ENCODE measurements at places on chromosomes 4 and X.

- no peak for DNase-seq
Observed at GRCh38 chr4:61532336-61533000, 332.3 kb downstream of the ADGRL3 start.

- peak; percentile 88 for DNase-seq
Observed at GRCh38 chr4:43456383-43456782, 563.9 kb downstream of the GRXCR1 start.

GRCh38 chr4:176539785-176540175 lies 220.0 kb downstream of the SPCS3 start:
- no peak for DNase-seq

GRCh38 chr4:150145946-150146340 lies 67.7 kb downstream of the DCLK2 start:
- DNase-seq, result no peak

DNA sequence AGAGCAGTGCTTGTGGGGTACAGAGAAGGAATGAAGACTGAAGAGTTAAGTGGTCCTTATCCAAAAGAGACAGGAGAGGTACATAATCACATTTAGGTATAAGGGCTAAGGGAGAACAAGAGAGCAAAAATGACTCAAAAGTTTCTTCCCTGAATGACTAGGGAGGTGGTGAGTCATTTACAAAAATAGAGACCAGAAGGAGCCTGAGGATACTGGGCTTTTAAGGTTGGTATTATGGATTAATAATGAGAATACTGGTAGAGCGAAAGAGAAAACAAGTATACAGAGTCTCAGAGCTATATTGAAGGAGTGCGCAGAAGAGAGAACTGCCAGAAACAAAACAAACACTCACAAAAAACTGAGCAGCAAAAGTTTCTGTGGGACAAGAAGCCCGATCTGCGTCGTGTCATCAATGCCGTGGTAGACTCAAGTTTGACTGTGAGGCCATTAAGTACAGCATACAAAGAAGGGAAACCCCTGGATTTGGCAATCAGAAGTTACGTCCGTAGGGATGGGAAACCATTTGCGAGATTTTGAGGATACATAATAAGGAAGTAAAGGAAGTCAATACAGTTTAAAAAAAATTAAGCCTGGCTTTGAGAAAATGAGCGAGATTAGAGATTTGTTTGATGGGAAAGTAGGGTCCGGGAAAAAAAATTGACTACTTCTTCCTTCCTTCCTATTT lies 129.1 kb upstream of the STIM2 start:
- DNase-seq, result no peak

GRCh38 chr4:116726523-116726922 lies 358.9 kb downstream of the TRAM1L1 start:
- no peak for DNase-seq

DNA sequence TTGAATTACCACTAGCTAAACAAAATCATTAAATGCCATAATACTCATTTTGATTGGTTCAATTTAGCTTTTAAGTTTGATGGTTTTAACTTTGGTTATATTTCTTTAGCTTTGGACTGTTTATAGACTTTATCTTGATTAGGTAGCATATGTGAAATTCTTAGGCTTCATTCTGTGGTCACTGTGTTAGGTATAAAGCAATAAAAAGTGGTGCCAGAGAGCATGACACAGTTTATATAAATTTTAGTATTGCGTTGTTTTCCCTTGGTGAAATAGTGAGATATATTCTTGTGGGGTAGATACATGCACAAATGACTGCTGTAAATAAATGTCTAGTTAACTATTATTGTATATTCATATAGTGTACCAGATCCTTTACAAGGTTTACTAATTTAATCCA lies 474.2 kb upstream of the GRID2 start:
- peak; percentile 17 for DNase-seq

GRCh38 chrX:38004046-38004445 lies 2.3 kb upstream of the SYTL5 start:
- peak; percentile 34 for DNase-seq

- no peak for DNase-seq
Observed at GRCh38 chr4:152508386-152508785, 27.5 kb downstream of the FBXW7 start.

GRCh38 chrX:78643096-78643495 lies 16.0 kb downstream of the RTL3 start:
- peak; percentile 67 for DNase-seq

DNA sequence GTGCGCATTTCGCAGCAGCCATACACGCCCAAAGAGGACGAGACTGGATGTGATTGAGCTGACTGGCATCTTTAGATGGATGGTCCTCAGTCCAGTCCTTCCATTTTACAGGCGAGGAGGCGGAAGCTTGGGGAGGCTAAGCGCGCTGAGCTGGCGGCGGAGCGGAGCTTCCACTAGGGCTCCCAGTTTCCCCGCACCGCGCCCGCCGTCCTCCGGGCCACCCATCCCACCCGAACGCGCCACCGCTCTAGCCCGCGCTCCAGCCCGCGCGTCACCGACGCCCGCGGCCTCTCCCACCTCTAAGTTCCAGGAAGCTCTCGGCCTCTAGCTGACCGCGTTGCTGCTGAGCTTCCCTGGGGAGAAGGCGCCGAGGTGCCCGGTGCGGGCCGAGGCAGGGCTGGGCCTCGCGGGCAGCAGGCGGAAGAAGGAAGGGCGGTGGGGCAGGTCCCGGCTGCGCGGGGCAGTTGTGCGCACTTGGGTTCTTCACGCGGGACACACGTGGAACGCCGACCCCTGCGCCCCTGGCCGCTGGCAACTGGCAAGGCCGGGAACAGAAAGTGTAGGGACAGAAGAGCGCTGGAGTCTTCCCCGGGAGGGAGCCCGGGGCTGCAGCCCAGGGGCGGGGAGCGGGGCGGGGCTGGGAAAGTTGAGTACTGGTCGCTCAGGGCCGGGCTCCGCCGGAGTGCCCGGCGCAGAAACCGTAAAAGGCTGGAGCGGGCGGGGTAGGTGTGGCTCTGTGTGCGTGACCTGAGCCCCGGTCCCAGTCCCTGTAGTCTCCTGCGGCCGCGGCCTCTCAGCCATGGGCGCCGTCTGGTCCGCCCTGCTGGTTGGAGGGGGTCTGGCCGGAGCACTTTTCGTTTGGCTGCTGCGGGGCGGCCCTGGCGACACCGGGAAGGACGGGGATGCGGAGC lies at the start of gene STBD1:
Gene STBD1 (plus strand): TSS at position 763 of the 911 bp plus-strand sequence. CDS start 37 bp downstream, at position 800.
- DNase-seq, result peak; percentile 58

- no peak for DNase-seq
Observed at GRCh38 chr4:84916227-84916626, 50.3 kb downstream of the WDFY3 start.

DNA sequence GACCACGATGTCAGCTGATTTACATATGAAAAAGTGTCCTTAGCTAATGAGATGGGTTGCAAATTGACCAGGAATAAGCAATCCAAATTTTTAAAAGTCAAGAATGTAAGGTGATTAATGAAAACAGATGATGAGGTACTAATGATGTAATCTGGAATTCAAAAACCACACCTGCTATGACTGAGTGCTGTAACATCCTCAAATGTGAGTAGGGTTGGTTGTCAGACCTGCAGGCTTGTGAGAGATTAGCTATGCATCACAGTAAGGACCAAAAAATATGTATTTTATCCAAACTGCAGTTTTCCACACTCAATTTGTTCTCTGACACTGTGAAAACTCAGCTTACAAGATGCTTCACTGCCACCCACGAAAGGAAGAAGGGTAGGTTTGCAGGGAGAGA lies 242.5 kb downstream of the OPHN1 start:
- DNase-seq, result no peak

DNA sequence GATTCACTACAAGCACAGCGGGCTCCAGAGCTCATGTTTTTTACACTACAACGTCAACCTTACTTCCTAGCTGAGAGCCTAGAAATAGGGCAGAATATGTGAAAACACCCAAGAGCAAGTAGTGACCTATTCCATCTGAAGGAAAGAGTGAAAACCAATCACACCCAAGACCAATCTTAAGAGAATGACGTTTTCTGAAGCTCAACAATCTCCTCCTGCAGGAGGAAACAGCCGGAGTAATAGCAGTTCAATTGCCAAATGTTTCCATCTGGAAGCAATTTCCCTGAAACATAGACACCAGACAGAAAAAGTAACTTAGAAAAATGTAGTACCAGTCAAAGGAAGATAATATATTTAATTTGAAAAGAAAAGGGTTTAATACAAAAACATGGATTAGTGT lies 142.4 kb downstream of the ANXA5 start:
- DNase-seq, result no peak

DNA sequence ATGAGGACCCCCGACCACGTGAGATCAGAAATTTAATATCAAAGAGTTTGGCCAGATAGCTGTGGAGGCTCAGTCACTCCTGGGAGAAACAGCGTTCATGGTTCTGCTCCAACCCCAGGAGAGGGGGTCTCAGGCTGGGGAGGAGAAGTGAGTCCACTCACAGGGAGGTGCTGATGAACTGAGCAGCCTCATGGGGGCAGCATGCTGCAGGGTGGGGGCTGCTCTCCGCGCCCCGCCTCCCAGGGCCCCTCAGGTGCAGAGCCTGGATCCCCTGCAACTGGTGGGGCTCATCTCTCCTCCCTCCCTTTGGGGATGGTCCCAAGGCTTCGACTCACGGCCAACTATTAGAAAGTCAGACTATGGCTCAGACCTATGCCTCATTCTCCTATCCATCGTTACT lies 26.6 kb upstream of the C4orf50 start:
- DNase-seq, result no peak

- no peak for DNase-seq
Observed at GRCh38 chr4:151489462-151490203, 80.7 kb downstream of the FHIP1A start.

- DNase-seq, result no peak
Observed at GRCh38 chr4:83205760-83206159, 78.8 kb downstream of the COQ2 start.

DNA sequence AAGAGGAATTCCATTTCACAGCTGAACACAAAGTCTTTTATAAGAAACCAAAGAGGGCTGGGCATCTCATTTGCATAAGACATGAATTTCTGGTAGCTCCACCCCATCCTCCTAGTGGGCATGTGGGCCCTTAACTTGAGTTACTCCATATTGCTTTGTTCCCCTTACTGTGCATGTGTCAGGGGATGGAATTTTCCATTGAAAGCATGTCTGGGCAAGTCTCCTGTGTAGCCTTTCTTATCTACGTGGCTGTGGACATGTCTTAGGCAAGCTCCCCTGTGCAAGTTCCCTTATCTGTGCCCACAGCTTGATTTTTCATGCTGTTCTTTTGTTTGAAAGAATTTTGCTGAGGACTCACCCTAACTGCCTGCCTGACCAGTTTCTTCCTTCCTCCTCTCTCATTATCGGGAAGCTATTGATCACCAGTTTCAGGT lies 123.5 kb upstream of the JADE1 start:
- DNase-seq, result peak; percentile 43

DNA sequence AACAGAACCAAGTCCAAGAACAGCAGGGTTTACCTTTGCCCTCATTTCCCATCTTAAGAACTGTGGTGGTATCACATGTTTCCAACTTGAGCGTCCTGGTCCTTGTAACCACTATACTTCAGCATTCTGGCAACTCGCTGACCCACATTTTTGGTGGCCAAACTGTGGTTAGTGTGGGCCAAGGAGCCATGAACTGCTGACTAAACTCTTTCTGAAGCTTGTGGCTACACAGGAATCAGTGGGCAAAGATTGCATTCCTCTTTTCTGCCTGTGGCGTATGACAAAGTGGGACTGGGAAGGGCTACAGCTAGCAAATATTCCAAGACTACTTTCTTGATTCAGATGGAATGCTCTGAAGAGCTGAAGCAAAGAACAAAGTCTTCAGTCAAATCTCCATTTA lies 106.3 kb upstream of the MID1 start:
- DNase-seq, result peak; percentile 84

DNA sequence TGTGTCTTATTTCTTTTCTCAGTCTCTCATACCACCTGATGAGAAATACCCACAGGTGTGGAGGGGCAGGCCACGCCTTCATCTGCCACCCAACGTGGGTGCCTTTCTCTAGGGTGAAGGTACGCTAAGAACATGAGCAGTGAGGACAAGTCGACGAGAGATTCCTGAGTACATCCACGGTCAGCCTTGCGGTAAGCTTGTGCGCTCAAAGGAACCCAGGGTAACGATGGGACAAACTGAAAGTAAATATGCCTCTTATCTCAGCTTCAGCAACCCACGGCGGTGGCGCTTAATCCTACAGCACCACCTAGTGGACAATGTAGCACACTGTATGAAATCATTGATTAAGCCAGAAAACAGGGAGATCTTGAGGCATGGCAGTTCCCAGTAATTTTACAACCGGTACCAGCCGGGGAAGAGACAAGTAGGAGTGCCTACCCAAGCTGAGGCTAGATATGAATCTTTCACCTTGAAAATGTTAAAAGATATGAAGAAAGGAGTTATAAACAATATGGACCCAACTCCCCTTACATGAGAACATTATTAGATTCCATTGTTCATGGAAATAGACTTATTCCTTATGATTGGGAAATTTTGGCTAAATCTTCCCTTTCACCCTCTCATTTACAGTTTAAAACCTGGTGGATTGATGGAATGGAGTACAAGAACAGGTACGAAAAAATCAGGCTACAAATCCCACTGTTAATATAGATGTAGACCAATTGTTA lies 63.0 kb downstream of the ZNF732 start:
- peak; percentile 74 for DNase-seq

- no peak for DNase-seq
Observed at GRCh38 chr4:83170952-83171399, 56.4 kb upstream of the PLAC8 start.

DNA sequence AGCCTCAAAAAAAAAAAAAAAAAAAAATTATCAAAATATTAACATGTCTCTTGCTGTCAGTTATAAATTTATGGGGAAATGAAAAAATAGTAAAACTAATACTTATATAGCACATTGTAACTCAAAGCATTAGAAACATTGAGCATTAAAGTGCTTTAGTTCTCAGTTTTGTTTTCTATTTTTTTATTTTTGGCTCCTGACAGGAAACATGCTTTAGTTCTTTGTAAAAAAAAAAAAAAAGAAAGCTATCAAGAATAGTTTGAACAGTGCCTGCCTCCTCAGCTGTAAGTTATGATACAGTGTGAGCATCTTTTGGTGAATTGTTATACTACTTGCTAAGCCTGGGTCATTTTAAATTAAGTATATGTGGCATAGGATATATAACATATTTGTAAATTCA lies 5.1 kb upstream of the CENPC start:
- no peak for DNase-seq

- DNase-seq, result peak; percentile 93
Observed at GRCh38 chr4:112234952-112235609, 3.5 kb downstream of the AP1AR start.

DNA sequence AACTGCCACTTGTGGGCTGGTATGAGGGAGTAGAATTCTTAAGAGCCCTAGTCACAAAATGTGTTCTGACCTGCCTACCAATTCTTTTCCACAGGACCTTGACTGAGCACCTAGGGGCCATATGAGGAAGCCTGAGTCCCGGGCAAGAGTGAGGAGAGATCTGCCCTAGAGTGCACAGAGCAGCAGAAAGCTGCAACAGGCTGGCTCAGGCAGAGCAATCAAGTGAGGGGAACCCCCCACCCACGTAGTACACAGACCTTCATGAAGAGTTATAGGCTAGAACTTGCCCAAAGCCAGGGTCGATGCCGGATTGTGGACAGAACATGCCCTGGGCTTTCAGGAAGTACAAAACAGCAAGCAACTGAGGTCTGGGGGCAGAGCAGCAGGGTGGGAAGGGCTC lies 117.0 kb downstream of the SPOCK3 start:
- no peak for DNase-seq

- peak; percentile 55 for DNase-seq
Observed at GRCh38 chrX:39309018-39309635, 507.9 kb downstream of the MID1IP1 start.

- DNase-seq, result no peak
Observed at GRCh38 chrX:27660878-27661277, 70.7 kb downstream of the DCAF8L2 start.

All from choroid plexus epithelial cell (primary cell).